Renal cortical epithelial cell (primary cell): ENCODE measurements at places on chromosomes 6 and 20.
A peak's percentile ranks its signal among the peaks of the same experiment; 100 is the strongest.

- DNase-seq: no peak
Measured at GRCh38 chr20:10645205-10645570, 28.6 kb downstream of the JAG1 start.

DNA sequence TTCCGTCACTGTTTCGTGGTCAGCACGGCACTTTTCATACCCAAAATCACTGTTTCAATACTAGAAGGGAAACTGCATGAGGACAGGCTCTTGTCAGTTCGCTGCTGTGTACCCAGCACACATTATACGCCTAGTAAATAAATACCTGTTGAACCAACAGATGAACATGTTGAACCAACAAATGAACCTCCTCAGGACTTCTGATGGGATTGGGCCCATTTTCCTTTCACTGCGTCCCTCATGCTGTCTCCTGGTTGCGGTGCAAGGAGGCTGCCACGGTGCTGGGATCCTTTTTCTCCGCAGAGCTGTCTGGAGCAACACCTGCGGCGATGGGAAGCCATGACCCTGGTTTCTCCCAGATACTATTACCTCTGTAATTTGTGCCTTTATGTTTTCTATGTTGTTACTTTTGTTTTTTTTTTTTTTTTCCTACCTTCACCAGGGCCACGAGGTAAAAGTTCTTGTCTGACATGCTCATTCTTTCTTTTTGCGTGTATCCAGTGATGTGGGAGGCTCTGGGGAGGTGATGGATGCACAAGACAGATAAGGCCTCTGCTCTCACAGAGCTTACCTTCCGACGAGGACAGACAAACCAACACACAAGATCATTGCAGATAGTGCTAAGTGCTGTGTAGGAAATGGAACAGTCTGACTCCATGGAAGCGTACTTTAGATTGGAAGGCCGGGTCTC is 1.1 kb downstream of the VAPB start:
- no peak for DNase-seq

DNA sequence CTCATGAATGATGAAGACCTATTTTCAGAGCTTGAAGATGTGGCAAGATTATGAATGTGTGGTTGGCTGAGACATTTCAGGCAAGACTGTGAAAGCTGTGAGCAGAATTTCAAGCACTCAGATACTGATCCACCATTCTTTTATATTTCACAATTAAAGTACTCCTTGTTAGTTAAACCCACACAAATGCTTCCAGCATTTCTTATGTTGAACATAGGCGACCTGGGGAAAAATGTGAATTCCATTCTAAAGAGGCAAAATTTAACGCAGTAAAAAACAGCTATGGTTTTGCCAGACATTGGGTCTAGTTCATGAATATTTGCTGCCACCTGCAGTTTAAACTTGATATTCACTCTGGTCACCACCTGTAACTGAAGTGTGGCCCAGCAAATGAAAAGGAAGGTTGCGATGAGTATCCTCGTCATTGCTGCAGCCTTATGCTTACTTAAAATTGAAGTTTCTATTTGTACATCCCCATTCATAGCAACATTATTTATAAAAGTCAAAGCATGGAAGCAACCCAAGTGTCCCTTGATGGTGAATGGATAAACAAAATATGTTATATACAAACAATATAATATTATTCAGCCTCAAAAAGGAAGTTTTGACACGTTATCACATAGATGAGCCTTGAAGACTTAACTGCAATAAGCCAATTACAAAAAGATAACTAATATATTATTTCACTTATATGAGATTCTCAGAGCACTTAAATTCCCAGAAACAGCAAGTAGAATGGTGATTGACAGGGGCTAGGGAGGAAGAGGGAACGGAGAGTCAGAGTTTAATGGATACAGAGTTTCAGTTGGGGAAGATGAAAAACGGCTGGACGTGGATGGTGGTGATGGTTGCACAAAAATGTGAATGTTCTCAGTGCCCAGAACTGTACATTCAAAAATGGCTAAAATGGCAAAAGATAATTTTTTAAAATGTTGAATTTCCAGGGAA is 32.4 kb upstream of the FAM184A start:
- peak; percentile 61 for DNase-seq

DNA sequence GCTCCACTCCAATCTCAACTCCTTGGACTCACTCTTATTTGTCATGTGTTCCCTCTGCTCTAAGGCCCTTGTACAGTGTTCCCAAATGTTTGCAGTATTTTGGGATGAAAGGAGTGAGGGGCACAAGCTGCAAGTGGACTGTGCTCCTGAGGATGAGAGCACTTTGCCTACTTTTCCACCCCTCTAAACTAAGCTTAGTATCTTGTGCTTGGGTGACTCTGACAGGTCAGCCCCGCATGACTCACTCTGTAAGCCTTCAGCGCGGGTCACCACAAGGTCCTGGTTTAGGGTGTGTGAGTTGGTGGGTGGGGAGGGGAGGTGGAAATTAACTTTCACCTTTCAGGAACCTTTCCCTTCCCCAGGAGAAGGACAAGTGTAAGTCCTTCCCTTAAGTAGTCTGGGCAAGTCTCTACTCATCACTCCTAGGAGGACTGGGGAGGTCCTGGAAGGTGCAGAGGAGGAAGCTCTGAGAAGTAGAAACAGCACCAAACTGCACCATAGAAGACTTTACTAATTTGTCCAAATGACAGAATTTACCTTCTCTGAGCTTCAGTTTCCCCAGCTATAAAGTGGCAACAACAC is 68.8 kb upstream of the EPB41L1 start:
- peak; percentile 95 for DNase-seq

GRCh38 chr20:24420567-24420966 is 48.9 kb upstream of the SYNDIG1 start:
- DNase-seq: no peak

GRCh38 chr6:72382602-72383529 is 239.0 kb upstream of the KCNQ5 start:
- no peak for DNase-seq

- DNase-seq: no peak
Measured at GRCh38 chr20:20225325-20226043, 142.4 kb upstream of the INSM1 start.

DNA sequence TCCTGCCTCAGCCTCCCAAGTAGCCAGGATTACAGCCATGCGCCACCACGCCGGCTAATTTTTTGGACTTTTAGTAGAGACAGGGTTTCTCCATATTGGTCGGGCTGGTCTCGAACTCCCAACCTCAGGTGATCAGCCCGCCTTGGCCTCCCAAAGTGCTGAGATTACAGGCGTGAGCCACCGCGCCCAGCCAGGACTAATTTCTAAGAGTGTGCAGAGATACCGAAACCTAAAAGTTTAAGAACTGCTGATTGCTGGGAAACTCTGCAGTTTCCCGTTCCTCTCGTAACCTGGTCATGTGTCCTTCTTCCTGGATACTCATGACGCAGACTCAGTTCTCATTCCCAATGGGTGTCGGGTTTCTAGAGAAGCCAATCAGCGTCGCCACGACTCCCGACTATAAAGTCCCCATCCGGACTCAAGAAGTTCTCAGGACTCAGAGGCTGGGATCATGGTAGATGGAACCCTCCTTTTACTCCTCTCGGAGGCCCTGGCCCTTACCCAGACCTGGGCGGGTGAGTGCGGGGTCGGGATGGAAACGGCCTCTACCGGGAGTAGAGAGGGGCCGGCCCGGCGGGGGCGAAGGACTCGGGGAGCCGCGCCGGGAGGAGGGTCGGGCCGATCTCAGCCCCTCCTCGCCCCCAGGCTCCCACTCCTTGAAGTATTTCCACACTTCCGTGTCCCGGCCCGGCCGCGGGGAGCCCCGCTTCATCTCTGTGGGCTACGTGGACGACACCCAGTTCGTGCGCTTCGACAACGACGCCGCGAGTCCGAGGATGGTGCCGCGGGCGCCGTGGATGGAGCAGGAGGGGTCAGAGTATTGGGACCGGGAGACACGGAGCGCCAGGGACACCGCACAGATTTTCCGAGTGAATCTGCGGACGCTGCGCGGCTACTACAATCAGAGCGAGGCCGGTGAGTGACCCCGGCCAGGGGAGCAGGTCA is at the start of gene HLA-E:
Gene HLA-E, plus strand, starts transcription at position 429 of the 945 bp plus-strand sequence. Its CDS starts 23 bp downstream, at position 452.
- peak; percentile 99 for DNase-seq
